Forelimb muscle (tissue), 1 donor: ENCODE measurements at places on chromosomes 3 and 15. TPM values are rescaled to one million over a fixed set of nuclear protein-coding genes. Genes with fewer than 3 reads are reported as not detected.

Gene SLC35G2
- 1.7 TPM for polyA plus RNA-seq

- DNase-seq = no peak
These were observed 126.5 kb upstream of the CNTN6 start for GRCh38 chr3:966341-966740.

DNA sequence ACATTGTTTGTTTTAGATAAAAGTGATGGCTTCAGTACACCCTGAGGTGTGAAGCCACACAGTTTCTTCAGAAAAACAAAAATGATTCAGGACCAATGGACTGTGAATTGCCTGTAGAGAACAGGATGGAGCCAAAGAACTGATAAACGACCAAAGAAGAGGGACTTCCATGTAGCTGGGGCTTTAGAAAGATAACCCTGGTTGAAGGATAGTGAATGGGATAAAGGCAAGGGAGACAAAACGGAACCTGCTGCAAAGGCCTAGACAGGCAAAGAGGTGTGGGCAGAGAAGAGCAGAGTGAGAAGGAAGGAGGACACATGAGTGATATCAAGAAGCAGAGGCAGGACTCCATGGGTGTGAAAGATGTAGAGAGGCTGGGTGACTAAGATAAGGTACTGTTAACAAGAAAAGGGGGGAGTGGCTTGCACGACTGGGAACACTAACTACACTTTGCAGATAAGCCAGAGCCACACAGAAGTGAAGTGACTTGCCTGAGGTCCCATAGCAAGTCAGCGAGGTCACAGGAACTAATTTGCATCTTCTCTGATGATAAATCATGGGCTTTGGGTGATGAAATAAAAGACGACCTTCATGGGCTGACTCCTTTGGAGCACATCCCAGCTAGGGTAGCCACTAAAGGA, 44.3 kb downstream of the RAB6B start:
- DNase-seq = no peak

- no peak for DNase-seq
These were observed 235.6 kb downstream of the CLSTN2 start for GRCh38 chr3:140170612-140171011.

- DNase-seq = no peak
These were observed 81.8 kb upstream of the ALCAM start for GRCh38 chr3:105284876-105285275.

- no peak for DNase-seq
These were observed 25.5 kb downstream of the RFT1 start for GRCh38 chr3:53104762-53105161.

DNA sequence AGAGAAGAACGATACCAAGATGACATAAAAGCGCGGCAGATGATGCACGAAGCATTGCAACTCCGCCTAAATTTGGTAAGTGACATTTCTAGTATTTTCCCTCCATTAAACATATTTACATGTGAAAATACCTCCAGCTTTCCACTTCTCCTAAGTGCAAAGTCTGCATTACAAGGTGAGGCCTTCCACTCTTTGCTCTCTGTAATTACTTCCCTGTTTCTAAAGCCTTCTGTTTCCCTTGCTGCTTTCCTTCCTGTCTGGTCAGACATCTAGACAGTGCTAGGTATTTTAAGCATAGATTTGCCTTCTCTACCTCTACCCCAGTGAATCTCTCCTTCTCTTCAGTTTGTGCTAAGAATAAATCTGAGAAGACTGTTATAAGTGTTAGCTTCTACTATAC, 1.9 kb downstream of the P2RY12 start:
- DNase-seq = no peak

Gene GOLGA6L2
- not detected for polyA plus RNA-seq

Gene BCHE
- 66.7 TPM for polyA plus RNA-seq

DNA sequence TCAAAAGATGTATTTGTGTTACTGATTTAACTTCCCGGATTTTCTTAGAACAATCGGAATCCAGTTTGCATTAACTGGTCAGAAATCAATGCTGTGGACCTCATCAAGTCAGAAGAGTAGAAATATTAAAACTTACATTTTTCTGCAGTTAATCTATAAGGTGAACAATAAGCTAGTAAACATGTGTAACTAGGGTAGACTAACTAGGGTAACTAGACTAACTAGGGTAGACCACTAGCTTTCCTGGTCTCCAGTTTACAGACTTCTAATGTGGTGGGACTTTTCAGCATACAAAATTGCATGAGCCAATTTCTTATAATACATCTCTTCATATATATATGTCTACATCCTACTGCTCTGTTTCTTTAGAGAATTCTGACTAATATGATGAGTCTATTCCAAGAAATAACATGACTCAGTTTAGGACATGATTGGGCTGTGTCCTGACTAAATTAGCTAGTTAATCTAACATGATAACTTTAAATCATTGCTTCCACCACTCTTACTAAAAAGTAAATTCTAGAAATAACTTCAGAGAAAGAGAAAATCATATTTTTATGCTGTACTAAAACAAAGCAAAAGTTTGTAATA, 5.3 kb downstream of the PLSCR2 start:
- DNase-seq = no peak

GRCh38 chr15:29130951-29131839, 138.4 kb downstream of the NSMCE3 start:
- DNase-seq = no peak

DNA sequence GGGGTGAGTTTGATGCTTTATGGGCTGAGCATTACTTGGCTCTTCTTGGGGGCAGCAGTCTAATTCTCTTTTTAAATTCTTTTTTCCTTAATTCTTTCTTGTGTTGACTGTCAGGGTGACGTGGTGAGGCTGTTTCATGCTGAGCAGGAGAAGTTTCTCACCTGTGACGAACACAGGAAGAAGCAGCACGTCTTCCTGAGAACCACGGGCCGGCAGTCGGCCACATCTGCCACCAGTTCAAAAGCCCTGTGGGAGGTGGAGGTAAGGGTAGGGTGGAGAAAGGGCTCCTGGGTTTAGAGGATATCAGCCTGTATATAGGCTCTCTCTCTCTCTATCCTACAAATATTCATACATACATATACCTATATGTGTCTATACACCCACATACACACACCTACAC, 152.3 kb downstream of the ITPR1 start:
- DNase-seq = no peak

Gene EFCAB12
- 0.13 TPM for polyA plus RNA-seq

DNA sequence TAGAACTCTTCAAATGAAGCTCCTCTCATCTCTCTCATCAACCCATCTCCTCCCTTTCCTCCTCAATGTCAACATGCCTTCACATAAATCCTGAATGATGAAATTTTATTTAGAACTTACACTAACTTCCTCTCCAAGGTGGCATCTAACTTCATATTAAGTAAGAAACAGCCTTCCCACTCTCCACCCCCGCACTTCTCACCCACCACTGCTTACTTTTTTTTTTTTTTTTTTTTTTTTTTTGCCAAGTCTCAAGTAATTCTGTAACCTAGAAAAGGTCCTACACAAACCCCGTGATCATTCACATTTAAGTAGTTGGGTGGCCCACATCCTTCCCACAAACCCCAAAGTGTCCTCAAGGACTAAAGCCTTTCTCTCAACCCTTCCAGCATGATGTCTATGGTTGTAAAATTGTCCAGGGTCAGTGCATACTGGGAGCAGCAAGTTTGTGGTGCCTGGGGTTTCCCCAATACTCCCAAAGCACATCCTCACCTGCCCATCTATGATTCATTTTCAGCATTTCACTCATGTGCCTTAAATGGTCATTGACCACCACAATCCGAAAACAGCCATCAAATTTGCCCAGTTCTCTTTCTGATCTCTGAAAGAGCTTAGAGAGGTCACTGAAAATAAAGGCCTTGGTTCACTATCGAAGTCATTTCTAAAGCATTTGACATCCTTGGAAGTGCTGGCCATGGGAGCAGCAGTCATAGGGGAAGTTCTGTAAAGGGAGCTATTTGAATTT, 47.2 kb downstream of the CD86 start:
- DNase-seq = no peak

- no peak for DNase-seq
These were observed 336.2 kb downstream of the ERC2 start for GRCh38 chr3:56131974-56132590.

GRCh38 chr15:35440265-35440664, 105.7 kb downstream of the DPH6 start:
- no peak for DNase-seq

- DNase-seq = no peak
These were observed 10.0 kb upstream of the ST8SIA2 start for GRCh38 chr15:92383519-92384324.

DNA sequence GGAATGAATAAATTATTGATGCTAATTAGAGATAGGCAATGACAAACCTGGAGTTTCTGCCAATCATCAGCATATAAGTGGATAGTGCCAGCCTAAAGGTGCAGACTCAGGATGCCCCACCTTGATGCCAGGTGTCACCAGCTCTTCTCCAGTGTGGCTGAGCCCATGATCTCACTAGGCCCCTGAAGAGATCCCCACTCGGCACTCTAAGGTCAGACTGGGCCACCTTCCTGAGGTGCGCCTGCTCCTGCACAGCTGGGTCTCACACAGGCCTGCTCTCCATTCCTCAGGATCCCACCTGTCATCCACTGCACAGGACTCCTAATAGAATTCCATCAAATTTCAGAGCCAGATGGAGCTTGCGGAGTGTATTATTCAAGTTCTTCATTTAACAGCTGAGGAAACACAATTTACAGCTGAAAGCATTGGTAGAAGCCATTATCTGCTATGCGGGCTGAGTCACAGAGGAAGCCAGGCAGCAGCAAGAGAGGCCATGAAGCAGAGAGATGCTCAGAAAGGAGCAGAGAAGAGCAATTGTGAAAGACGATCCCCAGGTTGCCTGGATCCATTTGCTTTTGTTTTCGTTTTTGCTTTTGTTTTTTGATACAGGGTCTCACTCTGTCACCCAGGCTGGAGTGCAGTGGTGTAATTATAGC, 25.1 kb upstream of the FSTL1 start:
- DNase-seq = no peak

Gene ZFYVE19
- 16.1 TPM for polyA plus RNA-seq

GRCh38 chr3:172726380-172726779, 15.5 kb upstream of the NCEH1 start:
- no peak for DNase-seq

- DNase-seq = no peak
These were observed 345.7 kb upstream of the RBMS3 start for GRCh38 chr3:28935146-28935545.

DNA sequence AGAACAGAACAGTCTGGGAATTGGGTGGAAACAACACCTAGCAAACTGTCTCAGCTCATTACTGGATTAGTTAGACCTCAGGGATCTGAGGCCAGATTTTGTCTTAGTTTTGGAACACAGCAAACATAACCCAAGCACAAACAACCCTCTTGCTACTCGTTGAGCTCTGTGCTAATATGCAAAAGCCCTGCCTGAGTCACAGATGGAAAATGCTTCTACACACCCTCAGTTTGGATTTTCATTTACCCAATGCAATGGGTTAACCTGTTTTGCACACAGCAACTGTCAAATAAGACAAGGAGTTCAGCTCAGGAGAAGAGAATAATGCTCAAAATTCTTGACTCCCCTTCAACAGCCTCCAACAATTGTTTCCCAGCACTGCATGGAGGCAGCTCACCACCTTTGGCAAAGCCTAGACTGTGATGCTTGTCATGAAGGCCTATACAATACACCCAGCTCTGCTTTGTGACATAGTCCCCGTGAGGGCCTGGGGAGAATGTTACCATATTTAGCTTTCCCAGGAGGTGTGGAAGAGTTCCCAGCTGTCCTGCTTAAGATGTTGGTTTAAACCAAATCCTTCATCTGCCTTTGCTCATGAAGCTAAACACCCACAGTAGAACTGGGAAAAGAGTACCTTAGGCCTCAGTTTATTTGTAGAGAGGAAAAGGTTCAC, 68.9 kb upstream of the MNS1 start:
- DNase-seq = no peak

Gene PLSCR4
- 13.1 TPM for polyA plus RNA-seq

DNA sequence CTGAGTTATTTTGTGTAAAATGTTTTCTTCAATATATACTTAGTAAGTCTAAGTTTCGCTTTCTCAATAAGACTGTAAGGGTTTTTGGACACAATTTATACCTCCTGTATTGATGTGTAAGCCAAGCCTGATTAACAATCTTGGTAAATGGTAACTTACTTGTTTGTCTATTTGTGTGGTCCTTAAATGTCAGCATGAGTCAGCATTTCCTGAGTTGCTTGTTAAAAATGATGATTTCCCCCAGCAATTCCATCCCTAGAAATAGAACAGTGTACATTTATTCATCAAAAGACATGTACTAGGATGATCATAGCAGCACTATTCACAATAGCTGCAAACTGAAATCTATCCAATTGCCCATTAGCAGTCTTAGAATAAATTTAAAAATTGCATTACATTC, 53.4 kb upstream of the LRIG1 start:
- no peak for DNase-seq

Gene PHC3
- 18.4 TPM for polyA plus RNA-seq

DNA sequence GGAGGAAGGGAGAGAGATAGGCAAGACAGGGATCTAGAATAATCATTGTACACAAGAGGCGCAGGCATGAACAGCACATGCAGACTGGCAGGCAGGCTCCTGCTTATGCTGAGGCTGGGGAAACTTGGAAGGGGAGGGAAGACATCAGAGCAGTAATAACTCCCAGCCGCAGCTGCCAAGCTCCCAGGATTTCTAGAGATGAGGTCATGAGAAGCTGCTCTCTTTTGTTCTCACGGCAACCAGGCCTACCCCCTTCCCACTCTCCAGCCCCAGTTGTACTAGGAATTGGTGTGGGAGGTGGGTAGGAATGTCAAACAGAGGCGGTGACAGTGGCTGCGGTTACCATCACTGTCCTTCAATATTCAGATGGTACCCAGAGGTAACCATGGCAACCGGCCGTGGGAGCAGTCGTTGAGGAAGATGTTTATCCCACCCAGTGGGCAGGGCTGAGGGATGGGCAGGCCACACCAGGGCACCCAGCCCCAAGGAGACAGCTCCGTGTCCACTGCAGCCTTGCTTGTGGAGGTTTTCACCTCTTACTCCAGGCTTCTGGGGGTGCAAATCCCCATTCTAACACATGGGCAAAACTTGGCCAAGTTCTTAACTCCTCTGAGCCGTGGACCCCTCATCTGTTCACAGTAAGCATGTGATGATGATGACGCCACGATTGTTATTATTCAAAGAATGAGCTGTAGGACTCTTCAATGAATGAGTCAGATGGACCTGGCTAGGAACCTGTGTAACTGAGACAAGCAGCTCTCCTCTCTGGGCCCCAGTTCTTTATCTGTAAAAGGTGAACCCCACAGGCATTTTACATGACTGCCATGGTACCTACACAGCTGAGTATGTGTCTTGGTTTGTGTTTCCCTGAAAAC, 360.8 kb upstream of the PROK2 start:
- DNase-seq = no peak

- no peak for DNase-seq
These were observed 17.0 kb upstream of the OR5K1 start for GRCh38 chr3:98445949-98446406.

GRCh38 chr15:68921926-68922325, 8.4 kb upstream of the SPESP1 start:
- DNase-seq = no peak

GRCh38 chr15:38636597-38636996, 72.0 kb upstream of the RASGRP1 start:
- DNase-seq = no peak

GRCh38 chr3:167148136-167148535, 232.0 kb downstream of the ZBBX start:
- DNase-seq = no peak

Gene IQGAP1
- 66.5 TPM for polyA plus RNA-seq

Gene GOLGA6B
- polyA plus RNA-seq = 0.75 TPM
